Hematopoietic multipotent progenitor cell treated with erythropoietin and hydrocortisone succinate and interleukin-3 and kit ligand, for 4 days (in vitro differentiated cells): ENCODE measurements at places on chromosomes 7 and 10.
A peak's percentile ranks its signal among the peaks of the same experiment; 100 is the strongest.

DNA sequence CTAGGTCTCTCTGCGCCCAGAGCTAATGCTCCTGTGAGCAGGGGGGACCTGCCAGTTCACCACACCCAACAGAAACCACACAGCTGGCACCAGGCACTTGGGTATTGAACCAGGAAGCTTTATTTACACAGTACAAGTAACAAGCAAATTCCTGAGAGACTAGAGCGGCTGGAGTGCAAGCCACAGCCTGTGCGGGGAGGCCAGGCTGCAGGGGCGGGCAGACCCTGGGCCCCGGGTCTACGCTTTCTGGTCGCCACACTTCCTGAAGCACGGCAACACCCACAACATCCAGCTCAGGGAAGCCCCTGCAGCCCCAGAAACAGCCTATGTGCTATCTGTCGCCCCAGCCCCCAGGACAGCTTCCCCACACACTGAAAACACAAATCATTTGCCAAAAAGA is 125.0 kb downstream of the FAM53B start:
- peak; percentile 79 for DNase-seq

DNA sequence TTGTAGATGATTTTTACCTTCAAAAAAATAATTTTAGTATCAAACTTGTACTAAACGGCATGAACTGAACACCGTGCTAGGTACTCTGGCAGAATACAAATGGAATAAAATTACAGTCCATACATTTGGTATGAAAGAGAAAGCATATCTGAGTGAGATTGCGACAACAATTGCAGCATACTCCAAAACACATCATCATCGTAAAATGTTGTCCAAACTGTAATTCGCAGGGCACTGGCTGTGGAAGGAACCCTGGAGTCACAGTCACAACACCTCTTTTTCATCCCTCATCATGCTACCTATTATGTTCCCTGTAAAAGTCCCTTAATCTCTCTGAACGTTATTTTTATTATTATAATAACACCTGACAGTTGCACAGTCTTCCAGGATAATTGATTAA is 13.5 kb downstream of the CREM start:
- DNase-seq: no peak

- no peak for DNase-seq
Observed at GRCh38 chr7:94401428-94401814, 6.7 kb downstream of the COL1A2 start.

DNA sequence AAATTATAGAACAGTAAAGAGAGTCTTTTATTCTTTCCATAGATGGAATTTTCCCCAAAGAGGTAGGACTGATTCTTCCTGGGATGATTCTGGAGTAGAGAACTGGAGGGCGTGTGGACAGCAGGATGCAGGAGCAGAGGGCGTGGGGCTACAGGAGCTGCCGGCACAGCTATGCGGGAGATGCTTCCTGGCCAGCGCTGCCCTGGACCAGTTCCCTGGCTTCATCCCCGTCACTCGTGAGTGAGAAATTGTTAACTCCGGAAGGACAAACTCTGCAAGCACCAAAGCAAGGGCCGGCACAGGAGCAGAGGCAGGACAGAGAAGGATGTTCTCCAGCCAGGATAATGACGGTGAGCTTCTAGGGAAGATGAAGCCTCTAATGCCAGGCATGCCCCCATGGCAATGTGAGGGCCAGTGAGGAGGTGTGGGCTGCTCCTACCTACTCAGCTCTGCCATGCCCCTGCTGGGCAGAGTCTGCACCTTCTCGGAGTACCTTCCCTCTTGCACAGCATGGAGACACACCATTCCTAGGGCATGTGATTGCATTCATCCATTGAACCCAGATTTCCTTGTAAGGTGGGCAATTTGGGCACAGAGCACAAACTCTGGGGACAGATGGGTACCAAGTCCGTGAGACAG is 760.9 kb upstream of the IGFBP3 start:
- DNase-seq: no peak

DNA sequence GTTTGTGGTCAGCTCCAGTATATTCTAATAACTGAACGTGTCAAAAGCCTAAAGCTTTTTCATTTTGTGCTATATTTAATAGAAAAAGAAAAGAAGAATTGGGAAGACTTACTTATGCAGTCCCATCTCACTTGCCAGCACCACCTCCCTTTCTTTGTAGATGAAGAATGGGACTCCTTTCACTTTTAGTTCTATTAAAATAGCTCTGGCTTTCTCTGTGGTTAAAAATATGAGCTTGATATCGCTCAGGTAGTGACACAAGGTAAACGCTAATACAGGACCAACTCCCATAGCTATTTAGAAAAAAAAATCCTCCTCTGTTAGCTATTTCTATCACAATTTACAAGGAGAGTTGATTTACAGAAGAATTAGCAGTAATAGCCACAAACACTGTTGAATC is 176.8 kb downstream of the PDE1C start:
- DNase-seq: no peak

DNA sequence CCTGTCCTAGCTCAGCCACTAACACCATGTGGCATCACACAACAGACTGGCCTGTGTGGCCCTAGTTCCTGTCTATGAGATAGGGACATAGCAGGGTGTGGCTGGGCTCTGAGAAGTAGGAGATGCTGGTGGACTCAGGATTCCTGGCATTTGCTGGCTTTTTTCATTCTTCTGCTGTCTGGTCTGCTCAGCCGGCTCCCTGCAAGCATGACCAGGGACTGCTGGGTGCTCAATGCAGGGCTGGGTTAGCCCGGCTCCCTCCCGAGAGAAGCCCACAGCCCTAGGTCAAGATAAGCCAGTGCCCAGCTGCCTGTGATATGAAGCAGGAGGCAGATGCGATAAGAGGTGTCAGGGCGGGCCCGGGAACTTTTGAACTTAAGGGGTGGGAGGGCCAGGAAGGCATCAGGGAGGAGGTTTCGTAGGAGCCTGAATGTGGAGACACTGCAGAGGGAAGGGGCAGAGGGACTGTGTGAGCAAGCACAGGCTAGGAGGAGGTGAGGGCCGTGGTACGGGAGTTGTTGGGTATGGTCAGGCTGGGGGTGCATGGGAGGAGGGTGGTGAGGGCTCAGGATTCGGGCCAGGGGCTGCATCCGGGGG is 3.5 kb downstream of the AQP1 start:
- peak; percentile 92 for DNase-seq

GRCh38 chr10:58621379-58622077 is 108.9 kb downstream of the BICC1 start:
- no peak for DNase-seq

GRCh38 chr7:127504715-127505114 is 80.7 kb downstream of the GCC1 start:
- peak; percentile 40 for DNase-seq

- DNase-seq: no peak
Observed at GRCh38 chr7:71470830-71471229, 338.9 kb downstream of the GALNT17 start.

GRCh38 chr7:1956611-1957470 is 275.9 kb downstream of the MAD1L1 start:
- no peak for DNase-seq
